Activated CD4-positive, alpha-beta T cell treated with anti-CD3 and anti-CD28 coated beads, Interleukin-2, amount 10 ng/mL, durations not matched to agents 24 days and 14 days (primary cell): ENCODE measurements at places on chromosomes 16 and 17.

DNA sequence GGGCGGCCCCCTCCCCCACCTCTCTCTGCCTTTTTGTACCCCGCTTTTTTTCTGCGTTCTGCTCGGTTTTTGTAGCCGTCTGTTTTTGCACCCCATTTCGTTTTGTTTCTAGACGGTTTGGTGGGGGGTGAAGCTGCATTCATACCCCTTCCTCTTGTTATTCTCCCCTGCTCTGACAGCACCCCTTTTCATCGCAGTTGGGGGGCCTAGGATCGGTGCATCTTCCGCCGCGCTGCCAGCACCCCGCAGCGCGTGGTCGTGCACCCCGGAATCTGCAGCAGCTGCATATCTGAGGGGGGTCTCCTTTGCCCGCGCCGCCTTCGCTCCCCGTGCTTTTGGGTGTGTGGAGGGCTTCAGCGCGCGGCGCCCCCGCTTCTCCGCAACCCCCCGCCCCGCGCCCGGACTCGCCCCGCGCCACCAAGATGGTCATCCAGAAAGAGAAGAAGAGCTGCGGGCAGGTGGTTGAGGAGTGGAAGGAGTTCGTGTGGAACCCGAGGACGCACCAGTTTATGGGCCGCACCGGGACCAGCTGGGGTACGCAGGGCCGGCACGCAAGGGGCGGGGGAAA lies 455 bp downstream of the ATP1B2 start:
- DNase-seq: no peak

DNA sequence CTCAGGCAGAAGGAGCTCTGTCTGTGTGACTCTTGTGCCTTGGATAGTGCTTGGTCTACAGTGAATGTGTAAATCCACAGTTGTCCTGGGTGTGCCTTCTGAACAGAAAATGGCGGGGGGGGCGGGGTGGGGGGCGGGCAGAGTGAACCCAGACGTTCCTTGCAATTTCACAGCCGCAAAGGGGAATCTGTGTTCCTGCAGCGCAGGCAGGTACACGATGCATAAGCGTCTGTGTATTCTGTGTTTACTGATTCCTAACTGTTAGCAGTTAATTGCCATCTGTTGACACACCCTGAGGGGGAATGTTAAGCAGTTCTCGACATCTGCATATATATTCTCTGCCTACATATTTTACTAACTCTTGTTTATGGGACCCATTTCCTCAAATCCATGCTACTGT lies 123.5 kb upstream of the ZFHX3 start:
- DNase-seq: no peak

DNA sequence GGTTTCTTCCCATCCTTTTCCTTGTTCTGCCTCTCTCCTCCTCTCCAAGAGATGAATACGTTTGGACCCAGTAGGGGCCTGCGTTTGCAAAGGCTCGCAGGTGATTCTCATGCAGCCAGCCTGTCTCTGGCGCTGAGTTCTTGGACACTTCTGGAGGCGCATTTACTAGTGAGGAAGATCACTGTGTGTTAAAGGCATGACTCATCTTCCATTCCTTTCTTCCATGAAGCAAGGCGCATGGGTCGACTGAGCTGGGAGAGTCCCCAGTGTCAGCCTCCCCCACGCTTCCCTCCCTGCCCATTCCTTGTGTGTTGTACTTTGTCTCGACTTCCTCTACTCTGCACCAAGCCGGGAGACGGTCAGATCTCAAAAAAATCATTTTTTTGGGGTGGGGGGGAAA lies 159.9 kb upstream of the EEF2KMT start:
- no peak for DNase-seq

GRCh38 chr16:78843978-78844377 lies 744.5 kb downstream of the WWOX start:
- no peak for DNase-seq

DNA sequence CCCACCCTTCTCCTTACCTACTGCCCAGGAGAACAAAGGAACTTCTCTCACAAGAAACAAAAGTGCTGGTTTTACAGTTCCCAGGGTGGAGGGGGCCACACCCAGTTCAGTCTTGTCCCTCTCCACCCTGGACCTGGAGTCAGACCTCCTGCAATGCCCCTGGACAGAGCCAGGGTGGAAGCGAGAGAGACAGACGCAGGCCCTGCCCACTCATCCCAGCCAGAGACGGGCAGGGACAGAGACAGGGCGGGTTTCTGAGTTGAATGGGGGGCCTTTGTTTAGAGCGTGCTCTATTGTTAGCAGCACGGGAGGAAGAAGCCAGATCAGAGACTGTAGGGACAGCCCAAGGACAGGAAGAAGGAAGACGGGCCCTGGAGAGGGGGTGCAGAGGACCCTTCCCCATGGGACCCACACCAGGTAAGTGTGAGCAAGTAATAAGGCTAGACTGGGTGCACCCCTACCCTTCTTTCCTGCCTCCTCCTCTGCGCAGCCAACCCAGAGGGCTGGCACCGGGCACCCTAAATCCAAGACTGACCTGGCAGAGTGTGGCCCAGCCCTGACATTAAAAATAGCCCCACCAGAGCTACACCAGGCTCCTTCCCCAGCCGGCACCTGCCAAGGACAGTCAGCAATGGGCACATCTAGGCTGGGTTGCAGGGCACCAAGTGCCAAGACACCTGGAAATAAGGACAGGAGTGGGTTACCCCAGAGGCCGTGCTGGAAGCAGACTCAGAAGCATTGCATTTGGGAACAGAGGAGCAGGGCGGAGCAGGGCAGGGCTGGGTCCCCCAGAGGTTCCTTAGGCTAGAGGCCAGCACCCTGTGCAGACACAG lies 10.9 kb downstream of the JUP start:
- DNase-seq: no peak

GRCh38 chr16:79808731-79809130 lies 208.2 kb upstream of the MAF start:
- DNase-seq: no peak
